Stimulated activated CD8-positive, alpha-beta memory T cell treated with anti-CD3 and anti-CD28 coated beads, Interleukin-2, amount 100 ng/mL, for 1 hour (primary cell): ENCODE measurements at places on chromosomes 4 and X.

- DNase-seq = no peak
Observed at GRCh38 chr4:73847526-73848182, 5.4 kb upstream of the PF4V1 start.

GRCh38 chrX:47498411-47498810 is 15.4 kb upstream of the ZNF41 start:
- no peak for DNase-seq

DNA sequence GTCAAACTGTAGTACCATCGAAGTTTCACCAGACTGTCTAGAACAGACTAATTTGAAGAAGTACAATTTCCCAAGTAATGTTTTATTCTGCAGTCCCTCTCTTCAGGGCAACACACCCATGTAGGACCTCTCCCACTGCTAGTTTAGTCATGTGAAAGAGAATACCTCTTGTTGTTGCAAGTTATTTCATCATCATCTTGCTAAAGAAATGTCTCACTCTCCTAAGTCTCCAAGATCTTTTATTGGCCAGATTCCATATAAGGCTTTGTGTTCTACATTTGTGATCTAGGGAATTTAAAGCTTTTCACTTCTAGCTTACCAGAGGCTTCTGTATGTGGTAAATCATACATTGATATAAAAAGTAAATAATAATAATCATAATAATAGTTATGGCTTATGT is 745.3 kb upstream of the MAGEB2 start:
- DNase-seq = no peak

GRCh38 chr4:153387981-153388380 is 43.5 kb downstream of the MND1 start:
- no peak for DNase-seq

- no peak for DNase-seq
Observed at GRCh38 chr4:151990201-151990600, 229.4 kb upstream of the GATB start.

DNA sequence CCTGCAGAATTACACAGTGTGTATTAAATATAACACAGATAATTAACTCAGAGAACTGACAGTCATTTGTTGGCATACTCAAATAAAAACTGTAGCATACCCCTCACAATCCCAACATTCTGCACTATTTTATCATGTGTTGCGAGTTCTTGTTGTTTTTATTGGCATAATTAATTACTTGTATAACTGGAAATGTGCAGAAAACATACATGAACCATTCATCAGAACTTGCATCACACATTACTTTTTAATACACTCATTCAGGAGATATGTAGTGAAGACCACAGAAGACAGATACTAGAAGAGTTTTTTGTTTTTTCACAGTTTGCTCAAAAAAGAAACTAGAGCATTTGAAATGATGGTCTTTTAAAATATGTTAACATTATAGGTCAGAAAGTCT is 74.6 kb upstream of the NEIL3 start:
- DNase-seq = no peak

DNA sequence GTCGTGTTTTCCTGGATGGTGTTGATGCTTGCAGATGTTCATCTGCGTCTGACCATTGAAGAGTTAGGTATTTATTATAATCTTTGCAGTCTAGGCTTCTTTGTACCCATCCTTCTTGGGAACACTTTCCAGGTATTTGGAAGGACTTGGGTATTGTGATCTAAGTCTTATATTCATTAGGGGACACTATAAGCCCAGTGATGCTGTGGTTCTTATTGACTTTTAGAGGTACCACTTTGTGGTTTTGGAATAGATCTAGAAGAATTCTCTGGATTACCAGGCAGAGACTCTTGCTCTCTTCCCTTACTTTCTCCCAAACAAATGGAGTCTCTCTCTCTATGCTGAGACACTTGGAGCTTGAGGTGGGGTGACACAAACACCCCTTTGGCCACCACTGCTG is 41.6 kb downstream of the AFM start:
- no peak for DNase-seq
